HCT116 (cell line): ENCODE measurements at places on chromosomes 11 and 22. TPM values are rescaled to one million over a fixed set of nuclear protein-coding genes. Genes with fewer than 3 reads are reported as not detected.
A peak's percentile ranks its signal among the peaks of the same experiment; 100 is the strongest.

GRCh38 chr11:32706985-32707741 lies 87.3 kb downstream of the CCDC73 start:
- peak overlapping the region; percentile 37 for H3K4me3 ChIP-seq
- H3K27ac ChIP-seq, result peak overlapping the region; percentile 56; the same call in 1 of the 2 replicates
- DNase-seq, result peak; percentile 44
- H3K4me1 ChIP-seq, result peaks cover 11% of the 10 kb centered on the region

DNA sequence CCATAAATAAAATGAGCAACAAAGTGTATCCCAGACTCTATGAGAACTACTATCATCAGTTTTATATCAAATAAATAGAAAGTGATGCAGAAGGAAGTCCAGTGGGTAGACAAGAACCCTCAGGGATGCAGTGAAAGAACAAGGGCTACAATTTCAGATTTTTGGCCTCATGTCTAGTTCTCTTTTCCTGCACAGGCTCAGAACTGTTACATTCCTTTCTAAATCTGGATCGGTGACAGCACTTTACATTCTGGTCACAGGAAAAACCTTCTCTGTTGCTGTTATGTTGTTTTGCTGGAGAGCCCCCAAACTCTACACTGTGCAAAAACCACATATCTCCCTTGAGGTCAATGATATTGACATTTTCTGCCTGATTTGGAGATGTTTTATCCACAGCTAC lies 108.8 kb upstream of the ANO5 start:
- no peaks in the 10 kb centered on the region for H3K4me1 ChIP-seq
- no peak overlapping the region for H3K27ac ChIP-seq
- H3K36me3 ChIP-seq, result no peaks in the 10 kb centered on the region
- no peaks in the 10 kb centered on the region for H3K27me3 ChIP-seq
- no peak for DNase-seq

- no peak overlapping the region for H3K4me3 ChIP-seq
- H3K4me1 ChIP-seq, result no peaks in the 10 kb centered on the region
- H3K27me3 ChIP-seq, result peaks cover 23% of the 10 kb centered on the region
- no peaks in the 10 kb centered on the region for H3K36me3 ChIP-seq
- H3K27ac ChIP-seq, result no peak overlapping the region
These were observed 192.3 kb downstream of the KIRREL3 start for GRCh38 chr11:126808296-126808695.

GRCh38 chr22:17157714-17158113 lies 1.4 kb downstream of the HDHD5 start:
- peaks cover 31% of the 10 kb centered on the region for H3K4me1 ChIP-seq
- H3K27me3 ChIP-seq, result no peaks in the 10 kb centered on the region
- peak overlapping the region; percentile 71 for H3K4me3 ChIP-seq
- no peak for DNase-seq
- 0 out of 2 replicates have a peak, but pooled peaks cover 8% of the 10 kb centered on the region for H3K36me3 ChIP-seq
- peak overlapping the region; percentile 94 for H3K27ac ChIP-seq

- H3K27ac ChIP-seq, result no peak overlapping the region
- H3K36me3 ChIP-seq, result no peaks in the 10 kb centered on the region; the same call in 1 of the 2 replicates
- H3K4me3 ChIP-seq, result no peak overlapping the region
- H3K4me1 ChIP-seq, result no peaks in the 10 kb centered on the region
- DNase-seq, result no peak
These were observed 12.3 kb downstream of the IFT27 start for GRCh38 chr22:36763576-36763975.

The LARGE1 gene
- total RNA-seq, result 1.5 TPM

The TSGA10IP gene
- not detected for total RNA-seq

DNA sequence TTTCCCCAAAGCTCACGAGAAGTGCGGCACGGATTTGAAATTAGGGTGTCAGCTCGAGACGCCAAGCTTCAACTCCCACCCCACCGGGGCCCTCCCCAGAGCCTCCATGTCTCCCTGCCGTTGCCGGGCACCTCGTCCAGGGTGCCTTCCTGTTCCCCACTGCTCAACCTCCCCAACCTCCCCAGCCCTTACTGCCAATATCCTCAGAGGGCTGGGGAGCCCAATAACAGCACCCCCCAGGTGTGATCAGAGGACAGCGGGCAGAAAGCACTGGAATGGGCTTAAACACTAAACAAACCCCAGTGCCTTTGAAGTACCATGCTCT lies 1336.4 kb downstream of the TBC1D22A start:
- no peaks in the 10 kb centered on the region for H3K4me1 ChIP-seq
- no peaks in the 10 kb centered on the region for H3K36me3 ChIP-seq
- no peak overlapping the region for H3K27ac ChIP-seq
- peaks cover 10% of the 10 kb centered on the region; the same call in 1 of the 2 replicates for H3K27me3 ChIP-seq
- no peak overlapping the region for H3K4me3 ChIP-seq

- DNase-seq, result no peak
- H3K27me3 ChIP-seq, result no peaks in the 10 kb centered on the region
- H3K4me1 ChIP-seq, result no peaks in the 10 kb centered on the region
- H3K27ac ChIP-seq, result no peak overlapping the region
- H3K36me3 ChIP-seq, result no peaks in the 10 kb centered on the region
- H3K4me3 ChIP-seq, result no peak overlapping the region
These were observed 15.0 kb upstream of the SLC39A13 start for GRCh38 chr11:47393163-47394049.

The UBQLNL gene
- not detected for total RNA-seq

- H3K27ac ChIP-seq, result no peak overlapping the region
- H3K4me3 ChIP-seq, result no peak overlapping the region
- H3K27me3 ChIP-seq, result no peaks in the 10 kb centered on the region
- H3K36me3 ChIP-seq, result no peaks in the 10 kb centered on the region
- peaks cover 7% of the 10 kb centered on the region; the same call in 1 of the 2 replicates for H3K4me1 ChIP-seq
These were observed 24.0 kb downstream of the TMEM135 start for GRCh38 chr11:87061766-87062165.

GRCh38 chr11:39011797-39012196 lies 2413.8 kb upstream of the RAG2 start:
- no peaks in the 10 kb centered on the region for H3K4me1 ChIP-seq
- no peak overlapping the region for H3K27ac ChIP-seq
- H3K27me3 ChIP-seq, result no peaks in the 10 kb centered on the region
- no peak overlapping the region for H3K4me3 ChIP-seq
- H3K36me3 ChIP-seq, result no peaks in the 10 kb centered on the region
- DNase-seq, result no peak

DNA sequence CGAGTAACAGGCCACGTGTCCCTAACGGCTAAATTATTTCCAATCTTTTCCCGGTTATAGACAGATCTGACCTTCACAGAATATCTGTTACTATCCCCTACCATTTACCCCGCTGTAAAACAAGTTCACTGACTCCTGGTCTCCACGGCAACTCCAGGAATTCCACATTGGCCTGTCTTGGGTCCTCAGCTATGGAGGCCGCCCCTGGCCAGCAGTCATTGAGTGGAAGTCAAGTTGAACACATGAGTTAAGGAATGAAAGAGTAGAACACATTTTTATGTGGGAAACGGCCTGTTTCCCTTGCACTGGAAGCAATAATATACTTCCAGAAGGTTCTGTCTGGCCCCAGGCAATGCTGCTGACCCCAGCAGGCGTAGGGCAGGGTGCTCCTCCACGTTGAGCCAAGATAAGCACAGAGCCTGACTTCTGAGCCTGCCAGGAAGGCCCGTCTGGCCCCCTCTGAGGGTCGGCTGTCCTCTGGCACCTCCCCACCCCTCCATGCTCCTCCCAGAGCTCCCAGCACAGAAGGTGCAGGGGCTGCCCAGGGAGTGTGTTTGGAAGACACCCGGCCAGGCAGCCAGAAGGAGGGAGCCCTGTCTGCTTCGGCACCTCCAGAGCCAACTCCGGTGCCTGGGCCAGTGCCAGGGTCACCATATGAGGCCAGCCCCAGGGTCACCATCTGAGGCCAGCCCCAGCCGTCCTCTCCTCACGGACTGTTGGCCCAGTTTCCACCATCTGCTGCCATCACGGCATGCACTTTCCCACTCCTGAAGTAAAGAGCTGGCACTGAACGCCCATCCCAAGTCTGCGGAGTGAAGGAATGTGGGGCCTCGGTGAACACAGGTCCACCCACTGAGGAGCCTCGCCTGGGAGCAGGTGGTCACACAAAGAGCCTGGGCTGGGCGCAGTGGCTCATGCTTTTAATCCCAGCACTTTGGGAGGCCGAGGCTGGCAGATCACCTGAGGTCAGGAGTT lies 813.2 kb downstream of the BRD1 start:
- H3K4me1 ChIP-seq, result no peaks in the 10 kb centered on the region
- no peak for DNase-seq
- H3K4me3 ChIP-seq, result no peak overlapping the region
- no peak overlapping the region for H3K27ac ChIP-seq
- H3K36me3 ChIP-seq, result no peaks in the 10 kb centered on the region

GRCh38 chr11:117752071-117752470 lies 44.9 kb downstream of the DSCAML1 start:
- H3K27me3 ChIP-seq, result peaks cover 38% of the 10 kb centered on the region; the same call in 1 of the 2 replicates
- DNase-seq, result no peak
- H3K4me1 ChIP-seq, result no peaks in the 10 kb centered on the region

The GRM5 gene
- total RNA-seq, result not detected

- H3K27ac ChIP-seq, result no peak overlapping the region
- H3K36me3 ChIP-seq, result no peaks in the 10 kb centered on the region
- DNase-seq, result no peak
- H3K4me3 ChIP-seq, result no peak overlapping the region
These were observed 58.3 kb upstream of the C11orf87 start for GRCh38 chr11:109363682-109364081.

DNA sequence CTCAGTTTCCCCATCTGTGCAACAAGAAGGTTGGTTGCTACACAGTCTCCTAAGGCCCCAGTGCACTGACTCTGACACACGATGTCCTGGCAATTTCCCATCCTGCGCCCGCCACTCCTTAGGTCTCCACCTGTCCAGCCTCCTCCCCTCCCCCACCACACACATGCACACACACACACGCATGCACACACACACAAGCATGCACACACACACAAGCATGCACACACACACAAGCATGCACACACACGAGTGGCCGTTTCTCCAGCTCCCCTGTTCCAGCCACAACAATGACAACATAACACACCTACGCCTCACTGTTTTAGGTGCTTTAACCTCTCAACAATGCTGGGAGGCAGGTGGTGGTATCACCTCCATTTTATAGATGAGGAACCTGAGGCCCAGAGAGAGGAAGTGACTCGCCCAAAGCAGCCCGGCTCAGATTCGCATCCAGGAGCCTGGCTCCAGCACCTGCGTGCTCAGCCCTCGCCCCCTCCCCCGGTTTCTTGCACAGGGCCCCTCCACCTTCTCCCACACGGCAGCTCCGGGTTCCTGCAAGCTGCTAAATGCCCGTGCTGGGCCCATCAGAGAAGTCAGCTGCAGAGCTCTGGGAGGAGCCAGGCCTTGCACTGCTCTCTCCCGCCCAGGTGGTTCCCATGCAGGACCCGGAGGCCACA lies 13.0 kb downstream of the CYTH4 start:
- H3K27me3 ChIP-seq, result no peaks in the 10 kb centered on the region
- no peak overlapping the region for H3K27ac ChIP-seq
- H3K36me3 ChIP-seq, result no peaks in the 10 kb centered on the region

GRCh38 chr11:45794169-45794568 lies 10.8 kb upstream of the SLC35C1 start:
- H3K27ac ChIP-seq, result no peak overlapping the region
- no peak for DNase-seq
- H3K4me1 ChIP-seq, result no peaks in the 10 kb centered on the region
- no peaks in the 10 kb centered on the region for H3K36me3 ChIP-seq
- H3K4me3 ChIP-seq, result no peak overlapping the region
- H3K27me3 ChIP-seq, result no peaks in the 10 kb centered on the region

- H3K4me3 ChIP-seq, result no peak overlapping the region
- no peaks in the 10 kb centered on the region for H3K27me3 ChIP-seq
- H3K27ac ChIP-seq, result no peak overlapping the region
- no peak for DNase-seq
- H3K36me3 ChIP-seq, result no peaks in the 10 kb centered on the region
These were observed 127.2 kb upstream of the SLC5A12 start for GRCh38 chr11:26849036-26849435.

- H3K27me3 ChIP-seq, result no peaks in the 10 kb centered on the region
- no peak overlapping the region for H3K27ac ChIP-seq
- DNase-seq, result no peak
These were observed 6.0 kb downstream of the OR10Q1 start for GRCh38 chr11:58222721-58223120.

The GNG3 gene
- not detected for total RNA-seq

DNA sequence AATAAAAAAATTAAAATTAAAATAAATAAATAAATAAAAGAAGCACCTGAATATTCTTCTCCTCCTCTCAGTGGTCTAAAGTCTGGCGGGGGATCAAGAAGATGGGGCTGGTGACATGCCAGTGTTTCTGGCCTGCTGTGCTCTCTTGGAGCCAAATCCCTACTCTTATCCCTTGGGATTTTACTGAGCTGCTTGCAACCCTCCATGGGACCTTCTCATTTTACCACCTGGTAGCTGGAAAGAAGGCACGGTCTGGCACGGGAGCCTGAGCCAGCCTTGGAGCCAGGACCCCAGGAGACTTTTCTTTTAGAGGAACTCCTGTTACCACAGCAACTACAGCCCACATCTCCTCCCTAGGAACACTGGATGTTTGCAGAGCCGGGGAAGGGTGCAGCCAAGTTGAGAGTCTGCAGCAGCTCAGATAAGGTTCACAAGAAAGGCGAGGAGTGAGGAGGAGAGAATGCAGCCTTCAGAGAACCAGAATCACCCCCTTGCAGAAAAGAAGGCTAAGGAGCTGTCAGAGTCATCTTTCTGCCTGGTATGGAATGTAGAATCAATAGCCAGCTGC lies 21.4 kb downstream of the CD6 start:
- DNase-seq, result no peak
- peaks cover 11% of the 10 kb centered on the region; the same call in 1 of the 2 replicates for H3K4me1 ChIP-seq
- H3K36me3 ChIP-seq, result no peaks in the 10 kb centered on the region
- no peak overlapping the region for H3K4me3 ChIP-seq
- H3K27ac ChIP-seq, result no peak overlapping the region

- H3K4me3 ChIP-seq, result peak overlapping the region; percentile 58
- DNase-seq, result no peak
- H3K27me3 ChIP-seq, result no peaks in the 10 kb centered on the region
- H3K4me1 ChIP-seq, result no peaks in the 10 kb centered on the region; the same call in 1 of the 2 replicates
- H3K27ac ChIP-seq, result no peak overlapping the region
- no peaks in the 10 kb centered on the region for H3K36me3 ChIP-seq
These were observed 1.6 kb upstream of the KCNJ11 start for GRCh38 chr11:17389957-17390649.

DNA sequence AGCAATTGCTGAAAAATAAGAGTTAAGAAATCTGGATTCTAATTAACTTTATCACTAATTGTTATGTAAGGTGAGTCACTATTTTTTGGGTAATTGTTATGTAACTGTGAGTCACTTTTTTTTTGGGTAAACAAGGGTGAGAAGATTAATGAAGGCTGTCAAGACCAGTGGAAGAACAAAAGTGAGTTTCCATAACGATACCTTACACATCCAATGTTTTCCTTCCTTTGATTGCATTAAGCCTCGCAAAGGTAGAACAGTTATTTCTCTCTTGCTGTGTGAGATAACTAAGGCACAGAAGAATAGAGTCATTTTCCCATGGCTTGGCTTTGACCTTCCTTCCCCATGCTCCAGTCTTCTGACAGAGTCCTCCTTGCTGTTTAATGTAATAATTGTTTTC lies 374.7 kb downstream of the DDX10 start:
- no peaks in the 10 kb centered on the region for H3K4me1 ChIP-seq
- H3K4me3 ChIP-seq, result no peak overlapping the region
- no peaks in the 10 kb centered on the region for H3K27me3 ChIP-seq

- DNase-seq, result no peak
- H3K27me3 ChIP-seq, result no peaks in the 10 kb centered on the region
- no peak overlapping the region for H3K4me3 ChIP-seq
- peaks cover 21% of the 10 kb centered on the region for H3K4me1 ChIP-seq
- H3K36me3 ChIP-seq, result no peaks in the 10 kb centered on the region
- no peak overlapping the region for H3K27ac ChIP-seq
These were observed 51.8 kb downstream of the GALNT18 start for GRCh38 chr11:11569936-11570491.

- no peaks in the 10 kb centered on the region for H3K27me3 ChIP-seq
- peaks cover 39% of the 10 kb centered on the region for H3K4me1 ChIP-seq
- H3K4me3 ChIP-seq, result peak overlapping the region; percentile 61; the same call in 1 of the 2 replicates
- no peaks in the 10 kb centered on the region for H3K36me3 ChIP-seq
- DNase-seq, result no peak
- peak overlapping the region; percentile 58; the same call in 1 of the 2 replicates for H3K27ac ChIP-seq
These were observed 3.1 kb downstream of the CCDC88B start for GRCh38 chr11:64342869-64343745.
